ENCODE measurements at places on chromosomes 5 and 9.

DNA sequence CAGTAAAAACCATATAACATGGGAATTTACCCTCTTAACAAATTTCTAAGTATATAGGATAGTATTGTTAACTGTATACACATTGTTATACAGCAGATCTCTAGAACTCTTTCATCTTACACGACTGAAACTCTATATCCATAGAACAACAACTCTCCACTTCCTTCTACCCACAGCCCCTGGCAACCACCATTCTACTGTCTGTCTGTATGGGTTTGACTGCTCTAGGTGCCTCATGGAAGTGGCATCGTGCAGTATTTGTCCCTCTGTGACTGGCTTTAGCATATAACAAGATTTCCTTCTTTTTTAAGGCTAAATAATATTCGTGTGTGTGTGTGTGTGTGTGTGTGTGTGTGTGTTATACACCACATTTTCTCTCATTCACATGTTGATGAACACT, 100.7 kb downstream of the ZNF462 start:
- DNase-seq, result no peak

DNA sequence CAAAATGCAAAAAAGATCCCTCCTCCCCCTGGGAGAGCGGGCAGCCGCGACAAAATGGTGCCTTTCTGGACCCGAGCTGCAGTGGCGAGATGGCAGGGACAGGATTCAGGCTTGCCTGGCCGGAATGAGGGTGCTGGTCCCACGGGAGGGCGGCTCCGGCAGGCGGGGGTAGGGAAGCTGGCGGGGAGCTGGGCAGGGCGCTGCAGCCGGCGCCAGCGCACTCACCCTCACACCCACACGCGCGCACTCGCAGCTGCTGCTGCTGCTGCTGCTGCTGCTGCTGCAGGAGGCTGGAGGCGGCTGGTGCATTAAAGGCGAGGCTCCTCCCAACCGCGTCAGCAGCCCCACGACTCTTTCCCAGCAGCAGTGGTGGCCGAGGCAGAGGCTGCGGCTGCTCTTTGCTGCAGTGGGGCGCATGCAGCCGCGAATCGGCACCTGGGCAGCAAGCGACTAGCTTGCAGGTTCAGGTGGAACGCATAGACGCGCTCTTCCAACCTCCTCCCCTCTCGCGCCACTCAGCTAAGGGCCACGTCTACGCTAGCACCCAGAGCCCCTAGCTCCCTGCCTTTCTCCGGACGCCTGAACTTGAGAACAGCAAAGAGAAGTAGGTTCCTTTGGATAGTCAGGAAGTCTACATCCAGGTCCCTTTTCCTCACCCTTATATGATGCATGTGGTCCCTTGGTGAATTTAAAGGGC, at the start of gene PPP2R2B:
Gene PPP2R2B (minus strand): TSS at position 282 of the 697 bp plus-strand sequence.
- DNase-seq, result no peak

DNA sequence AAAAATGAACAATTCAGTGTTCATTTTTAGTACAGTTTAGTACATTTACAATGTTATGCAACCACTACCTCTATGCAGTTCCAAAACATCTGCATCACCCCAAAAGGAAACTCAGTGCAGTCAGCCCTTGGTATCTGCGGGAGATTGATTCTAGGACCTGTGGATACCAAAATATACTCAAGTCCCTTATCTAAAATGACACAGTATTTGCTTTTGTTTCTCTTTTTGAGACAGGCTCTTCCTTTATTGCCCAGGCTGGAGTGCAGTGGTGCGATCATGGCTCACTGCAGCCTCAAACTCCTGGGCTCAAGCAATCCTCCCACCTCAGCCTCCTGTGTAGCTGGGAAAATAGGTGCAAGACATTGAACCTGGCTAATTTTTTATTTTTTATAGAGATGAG, 114.0 kb downstream of the PIP5K1B start:
- DNase-seq, result no peak

- DNase-seq, result no peak
Measured at GRCh38 chr9:130774183-130774582, 60.9 kb upstream of the ABL1 start.

Measured in vagina (tissue), 2 donors.